SJSA1 (cell line): ENCODE measurements at places on chromosomes 12 and 14. TPM values are rescaled to one million over a fixed set of nuclear protein-coding genes. Genes with fewer than 3 reads are reported as not detected.

RBP5 gene
- total RNA-seq = not detected in 2 replicates

TMEM116 gene
- 5.3 and 5.5 TPM in 2 replicates for total RNA-seq

DNA sequence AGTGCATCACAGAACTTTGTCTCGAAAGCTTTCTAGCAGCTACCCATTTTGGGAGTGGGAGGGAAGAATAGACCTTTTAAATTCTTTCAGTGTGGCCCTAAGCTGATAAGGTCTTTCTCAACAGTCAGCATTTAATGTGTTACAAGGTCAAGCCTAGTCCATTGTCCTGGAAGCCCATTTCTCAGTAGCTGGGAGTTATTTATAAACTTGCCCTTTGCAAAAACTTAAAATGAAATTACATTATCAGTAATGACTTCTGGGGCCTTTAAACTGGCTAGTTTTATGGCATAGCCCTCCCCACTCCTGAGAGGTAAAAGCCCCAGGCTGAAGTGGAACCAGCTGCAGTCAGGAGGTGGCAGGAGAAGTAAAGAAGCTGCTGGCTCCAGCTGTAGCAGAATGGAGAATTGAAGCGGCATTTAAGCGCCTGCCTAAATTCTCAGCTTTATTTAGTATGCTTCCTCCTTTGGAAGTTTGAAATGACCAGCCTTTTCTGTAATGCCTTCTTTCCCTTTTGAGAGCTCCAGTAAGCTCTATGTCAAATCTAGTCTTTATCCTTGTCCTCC is 12.4 kb downstream of the COPZ1 start:
- no peak for DNase-seq

DNA sequence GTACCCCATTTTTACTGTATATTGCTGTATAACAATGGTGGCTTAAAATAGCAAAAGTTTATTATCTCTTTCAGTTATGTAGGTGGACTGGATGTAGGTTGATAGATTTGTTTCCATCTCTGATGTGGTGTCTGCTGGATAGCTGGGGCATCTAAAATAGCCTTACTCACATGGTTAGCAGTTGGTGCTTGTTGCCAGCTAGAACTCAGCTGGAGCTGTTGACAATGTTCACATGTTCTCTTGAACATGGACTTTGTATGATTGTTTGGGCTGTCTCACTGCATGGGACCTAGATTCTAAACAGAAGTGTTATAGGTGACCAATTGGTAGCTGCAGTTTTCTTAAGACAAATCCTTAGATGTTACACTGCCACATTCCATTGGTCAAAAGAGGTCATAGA is 126.9 kb downstream of the GPHN start:
- DNase-seq = no peak

DNA sequence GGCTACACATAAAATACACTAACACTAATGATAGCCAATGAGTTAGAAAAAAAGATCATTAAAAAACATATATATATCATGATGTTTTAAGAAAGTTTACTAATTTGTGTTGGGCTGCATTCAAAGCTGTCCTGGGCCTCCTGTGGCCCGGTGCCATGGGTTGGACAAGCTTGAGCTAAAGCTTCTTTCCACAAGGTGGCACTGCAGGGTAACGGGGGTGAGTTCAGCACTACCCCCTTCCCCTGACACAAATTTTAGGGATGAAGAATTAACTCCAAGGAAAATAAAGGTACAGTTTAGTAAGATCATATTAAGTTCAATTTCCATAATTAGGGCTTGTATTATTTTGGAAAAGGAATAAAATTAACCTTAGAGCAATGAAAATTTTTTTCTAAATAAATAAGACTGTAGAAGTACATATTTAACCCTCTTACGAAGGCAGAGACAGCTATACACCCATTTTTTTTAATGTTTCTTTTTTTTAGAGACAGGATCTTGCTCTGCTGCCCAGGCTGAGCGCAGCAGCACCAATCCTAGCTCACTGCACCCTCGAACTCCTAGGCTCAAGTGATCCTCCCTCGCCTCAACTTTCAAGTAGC is 38.9 kb downstream of the PPP1R13B start:
- DNase-seq = peak; percentile 70

GRCh38 chr14:30681752-30682355 is 59.7 kb downstream of the SCFD1 start:
- no peak for DNase-seq

GRCh38 chr12:126797525-126797924 is 1469.4 kb upstream of the TMEM132C start:
- no peak for DNase-seq

DNA sequence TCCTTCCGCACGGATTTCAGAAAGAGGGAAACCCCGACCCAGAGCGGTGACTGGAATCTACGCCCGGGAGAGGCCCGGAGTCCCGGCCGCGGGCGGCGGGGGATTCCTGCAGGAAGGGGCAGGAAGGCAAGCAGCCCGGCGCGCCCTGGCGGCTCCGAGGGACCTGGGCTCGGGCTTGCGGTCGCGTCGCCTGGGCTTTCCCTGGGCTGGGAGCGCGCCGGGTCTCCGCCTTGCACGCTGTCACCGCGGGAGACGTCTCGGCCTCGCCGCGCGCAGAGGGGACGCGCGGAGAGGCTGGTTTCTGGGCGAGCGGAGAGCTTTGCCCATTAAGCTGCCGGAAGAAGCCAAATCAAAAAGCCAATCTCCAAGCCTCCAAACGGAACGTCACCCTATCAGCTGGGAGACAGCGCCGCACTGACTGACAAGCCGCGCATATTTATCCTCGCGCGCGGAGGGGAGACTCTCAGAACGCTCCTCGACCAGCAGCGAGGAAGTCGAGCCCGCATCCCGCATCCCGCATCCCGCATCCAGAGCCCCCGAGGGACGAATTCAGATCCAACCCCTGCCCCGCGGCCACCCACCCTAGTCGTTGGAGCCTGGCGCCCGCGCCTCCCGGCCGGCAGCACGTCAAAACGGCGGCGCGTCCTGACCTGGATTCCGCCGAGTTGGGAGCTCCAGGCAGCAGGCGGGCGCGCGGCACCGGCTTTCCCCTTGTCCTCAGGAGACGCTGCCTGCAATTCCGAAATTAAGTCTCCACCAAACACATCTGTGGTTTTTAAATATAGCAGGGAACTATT is at the start of gene SLC8A3:
Gene SLC8A3 (minus strand): TSS at position 293 of the 797 bp plus-strand sequence. CDS start 20,529 bp downstream, outside the sequence.
- peak; percentile 70 for DNase-seq

GRCh38 chr12:171276-171675 is 42.7 kb downstream of the SLC6A12 start:
- no peak for DNase-seq

GRCh38 chr12:89453121-89453978 is 71.2 kb downstream of the GALNT4 start:
- no peak for DNase-seq

- DNase-seq = no peak
Observed at GRCh38 chr14:77114609-77115008, 16.6 kb downstream of the CIPC start.

ACSM4 gene
- not detected in 2 replicates for total RNA-seq

- DNase-seq = no peak
Observed at GRCh38 chr14:98244966-98245569, 1026.9 kb downstream of the BCL11B start.

LTB4R2 gene
- 3.1 and 10.1 TPM in 2 replicates for total RNA-seq

TPH2 gene
- 0.11 TPM in 1 of 2 replicates, not detected in the other for total RNA-seq

FOXN4 gene
- total RNA-seq = not detected in 2 replicates

DNA sequence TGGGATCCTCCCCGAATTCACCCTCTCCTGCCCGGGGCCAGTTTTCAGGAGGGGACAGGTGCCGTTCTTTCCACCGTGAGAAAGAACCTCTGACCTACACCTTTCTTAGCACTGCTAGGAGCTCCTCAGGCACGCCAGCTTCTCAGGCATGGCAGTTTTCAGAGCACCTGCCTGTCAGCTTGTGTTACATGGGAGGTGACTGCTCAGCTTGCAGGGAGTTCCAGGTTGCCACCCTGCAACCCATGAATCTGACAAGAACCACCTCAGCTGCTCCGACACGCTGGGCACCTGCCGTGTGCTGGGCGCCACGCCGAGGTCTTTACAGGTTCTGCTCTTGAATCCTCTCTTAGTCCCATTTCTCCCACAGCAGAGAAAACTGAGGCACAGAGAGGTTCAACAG is 12.9 kb downstream of the BRI3BP start:
- DNase-seq = no peak

GRCh38 chr14:72699852-72700257 is 194.0 kb downstream of the DPF3 start:
- DNase-seq = no peak

GRCh38 chr14:102464846-102465341 is 44.7 kb downstream of the ANKRD9 start:
- DNase-seq = no peak

DNA sequence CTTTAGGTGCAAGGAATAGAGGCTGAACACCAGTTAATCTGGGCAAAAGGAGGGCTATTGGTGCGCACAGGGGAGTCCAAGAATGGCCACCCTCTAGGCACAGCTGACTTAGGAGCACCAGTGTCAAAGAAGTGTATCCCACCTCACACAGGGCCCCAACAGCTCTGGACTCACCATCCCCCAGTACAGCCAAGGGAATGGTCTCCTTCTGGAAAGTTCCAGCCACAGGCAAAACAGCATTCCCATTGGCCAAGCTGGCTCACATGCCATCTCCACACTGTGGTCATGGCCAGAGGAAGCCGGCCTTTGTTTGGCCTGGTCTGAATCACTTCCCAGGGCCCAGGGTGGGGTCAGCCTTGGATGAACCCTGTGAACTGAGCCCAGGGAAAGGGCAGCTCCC is 120.1 kb downstream of the DICER1 start:
- no peak for DNase-seq

- no peak for DNase-seq
Observed at GRCh38 chr12:130162745-130163460, 639 bp downstream of the FZD10 start.

DNA sequence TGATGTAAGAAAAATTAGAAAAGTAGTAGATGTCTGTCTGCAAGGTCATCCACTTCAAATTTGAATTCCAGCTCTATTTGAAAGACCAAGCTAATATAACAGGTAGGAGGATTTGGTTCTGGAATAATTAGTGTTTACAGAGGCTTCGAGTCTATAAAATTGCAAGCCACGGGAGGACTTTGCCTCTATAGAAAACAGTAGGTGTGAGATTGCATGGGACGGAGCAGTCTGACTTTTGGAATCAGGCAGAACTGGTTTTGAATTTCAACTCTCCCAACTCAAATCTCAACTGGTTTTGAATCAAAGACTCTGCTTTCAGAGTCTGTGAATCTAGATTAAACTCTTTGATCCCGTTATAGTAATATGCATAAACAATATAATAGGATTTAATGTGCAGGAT is 82.4 kb downstream of the PIK3C2G start:
- DNase-seq = no peak

DNA sequence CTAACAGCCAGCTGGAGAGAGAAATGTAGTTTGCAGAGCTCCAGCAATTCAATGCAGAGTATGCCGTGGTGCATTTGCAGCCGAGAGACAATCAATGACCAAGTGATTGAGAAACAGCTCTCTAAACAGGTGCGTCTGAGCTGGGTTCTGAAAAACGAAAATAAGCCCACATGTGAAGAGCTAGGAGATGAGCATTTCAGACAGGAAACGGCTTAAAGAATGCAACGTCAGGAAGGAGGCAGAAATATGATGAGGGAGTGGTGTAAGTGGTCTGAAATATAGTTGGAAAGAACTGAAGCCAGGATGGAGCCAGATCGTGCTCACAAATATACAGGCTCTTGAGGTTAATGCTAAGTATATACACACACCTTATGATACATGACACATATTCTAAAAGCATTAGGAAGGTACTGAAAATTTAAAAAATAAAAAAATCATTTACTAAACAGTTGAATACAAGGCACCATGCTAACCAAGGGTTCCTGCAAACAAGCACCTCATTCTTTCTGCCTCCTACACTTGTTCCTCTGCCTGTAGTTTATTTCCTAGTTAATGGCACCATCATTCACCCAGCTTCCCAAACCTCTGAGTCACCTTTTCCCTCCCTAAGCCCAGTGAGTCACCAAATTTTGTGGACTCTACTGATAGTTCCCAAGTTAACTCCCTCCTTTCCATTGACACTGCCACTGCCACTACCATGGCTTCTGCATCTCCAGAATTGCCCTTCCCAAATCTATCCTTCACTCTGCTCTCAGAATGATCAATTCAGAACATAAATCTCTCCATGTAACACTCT is 2.3 kb upstream of the GARIN2 start:
- peak; percentile 43 for DNase-seq

DNA sequence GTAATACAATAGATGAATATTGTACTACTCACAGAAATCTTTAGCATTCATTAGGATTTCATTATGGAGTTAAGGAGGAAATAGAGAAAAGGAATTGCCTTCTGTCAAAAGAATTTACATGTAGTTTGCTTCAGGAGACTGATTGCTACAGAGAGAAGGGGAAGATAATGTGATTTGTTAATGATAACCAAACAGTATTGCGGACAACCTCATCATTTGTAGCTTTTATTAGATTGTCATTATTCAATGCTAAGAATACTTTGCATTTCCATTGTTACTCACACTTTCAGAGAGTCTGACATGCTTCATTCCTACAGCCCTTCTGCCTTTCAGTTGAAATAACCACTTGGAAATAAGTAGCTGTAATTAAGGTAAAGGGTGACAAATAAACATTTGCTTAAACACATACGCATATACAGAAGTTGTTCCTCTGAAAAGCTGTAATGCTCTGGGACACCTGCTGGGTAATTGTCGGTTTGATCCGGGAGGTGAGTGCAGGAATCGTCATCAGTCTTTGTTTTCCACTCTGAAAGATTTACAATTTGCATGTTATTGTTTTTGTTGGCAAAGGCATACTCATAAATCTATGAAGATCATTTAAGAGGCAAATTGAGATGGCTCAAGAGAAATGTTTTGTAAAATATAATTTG is 600.2 kb downstream of the TRHDE start:
- DNase-seq = no peak

CRIP1 gene
- total RNA-seq = 0.39 TPM in 1 of 2 replicates, not detected in the other

DNA sequence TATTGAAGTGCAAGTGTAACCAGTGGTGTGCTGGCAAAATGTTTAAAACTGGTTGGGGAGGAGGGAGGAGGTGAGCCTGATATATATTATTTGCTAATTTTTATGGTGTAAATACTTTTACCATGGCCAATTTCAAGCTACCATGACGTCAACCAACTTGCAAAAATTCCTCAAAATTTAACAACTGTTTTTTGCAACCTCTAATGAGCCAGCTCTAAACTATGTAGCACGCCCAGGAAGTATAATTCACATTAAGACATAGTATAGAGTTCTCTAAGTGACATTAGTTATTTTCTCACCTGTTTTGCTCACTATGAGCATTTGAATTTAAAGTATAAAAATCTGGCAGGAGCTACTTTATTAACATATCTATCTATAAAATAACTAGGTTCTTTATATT is 41.4 kb downstream of the ATL1 start:
- no peak for DNase-seq

DNA sequence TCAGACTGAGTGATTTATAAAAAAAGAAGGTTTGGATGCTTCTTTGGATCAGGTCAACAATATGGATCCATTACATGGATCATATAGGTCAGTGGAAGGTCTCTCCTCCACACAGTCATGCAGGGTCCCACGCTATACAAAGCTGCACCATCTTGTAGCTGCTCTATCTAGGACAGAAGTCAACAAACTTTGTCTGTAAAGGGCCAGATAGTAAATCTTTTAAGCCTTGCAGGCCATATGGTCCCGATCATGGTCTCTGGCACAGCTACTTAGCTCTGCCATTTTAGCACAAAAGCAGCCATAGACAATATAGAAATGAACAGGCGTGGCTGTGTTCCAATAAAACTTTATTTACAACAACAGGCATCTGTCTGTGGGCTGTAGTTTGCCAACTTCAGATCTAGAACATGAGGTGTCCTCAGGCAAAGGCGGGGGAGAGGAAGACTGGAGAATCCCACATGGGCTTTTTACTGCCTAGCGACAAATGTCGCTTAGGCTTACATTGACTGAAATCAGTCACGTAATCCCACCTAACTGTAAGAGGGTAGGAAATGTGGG is 36.7 kb downstream of the TMEM233 start:
- DNase-seq = no peak

GRCh38 chr12:75872762-75873161 is 158.8 kb downstream of the PHLDA1 start:
- no peak for DNase-seq
